Left renal pelvis (tissue), 4 donors: ENCODE measurements at places on chromosomes 6 and 20.

DNA sequence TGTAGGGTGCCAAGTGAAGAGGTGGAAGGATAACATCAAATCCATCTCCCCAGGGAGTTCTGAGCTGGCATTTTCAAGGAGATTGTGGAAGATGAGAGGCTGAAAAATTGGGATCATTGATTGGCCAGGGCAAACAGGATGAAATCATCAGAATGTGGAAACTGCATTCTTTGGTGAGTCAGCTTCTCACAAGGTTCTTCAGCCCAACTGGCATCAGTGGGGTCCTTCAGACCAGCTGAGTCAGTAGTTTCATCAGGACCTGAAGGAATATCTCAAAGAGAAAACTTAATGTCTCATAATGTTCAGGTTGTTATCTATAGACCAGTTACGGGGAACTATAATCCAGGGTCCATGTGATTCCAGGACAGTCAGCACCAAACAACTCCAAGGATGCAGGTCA is 195.8 kb downstream of the HAO1 start:
- DNase-seq, result no peak

DNA sequence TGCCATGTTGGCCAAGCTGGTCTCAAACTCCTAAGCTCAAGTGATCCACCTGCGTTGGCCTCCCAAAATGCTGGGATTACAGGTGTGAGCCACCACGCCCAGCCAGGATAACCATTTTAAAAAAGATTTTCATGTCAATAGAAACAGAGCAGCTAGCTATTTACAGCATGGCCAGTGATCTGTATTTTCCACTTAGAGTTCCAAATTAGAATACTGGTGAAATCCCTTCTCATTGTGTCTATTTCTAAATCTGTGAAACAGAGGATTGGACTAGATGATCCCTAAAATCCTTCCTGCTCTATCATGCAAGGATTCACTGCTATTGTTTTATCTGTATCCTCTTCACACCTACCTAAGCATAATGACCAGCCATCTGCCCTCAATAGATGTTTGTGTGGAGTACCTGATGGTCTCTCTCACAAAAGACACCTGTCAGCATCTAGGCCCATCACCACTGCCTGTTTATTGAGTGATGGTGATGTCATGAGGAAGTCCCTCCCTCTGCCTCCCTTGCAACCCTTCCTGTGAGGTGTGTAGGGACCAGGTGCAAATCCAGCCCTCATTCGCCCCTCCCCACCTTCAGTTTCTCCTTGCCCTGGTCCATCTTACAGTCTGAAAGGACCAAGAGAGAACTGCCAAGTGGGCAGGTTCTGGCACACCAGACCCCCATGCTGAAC is 26.5 kb upstream of the SMIM29 start:
- DNase-seq, result no peak

- no peak for DNase-seq
Measured at GRCh38 chr6:43489277-43490072, 12.1 kb downstream of the TJAP1 start.

DNA sequence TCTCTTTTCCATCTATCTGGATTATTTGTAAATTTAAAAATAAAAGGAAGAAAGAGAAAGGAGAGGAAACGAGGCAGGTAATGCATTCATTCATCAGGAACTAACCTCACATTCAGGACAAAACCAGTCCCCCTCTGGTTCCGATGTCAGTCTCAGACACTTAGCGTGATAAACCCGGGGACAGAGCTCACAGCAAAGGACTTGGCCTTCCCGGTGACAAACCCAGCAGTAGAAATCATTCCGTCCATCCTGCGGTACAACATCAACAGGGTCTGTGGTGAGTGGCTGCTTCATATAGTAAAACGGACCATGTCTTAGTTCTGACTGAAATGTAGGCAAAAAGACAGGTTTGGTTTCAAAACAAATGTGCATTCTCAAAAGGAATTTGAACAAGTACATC is 57.9 kb downstream of the ZMYND8 start:
- DNase-seq, result no peak

GRCh38 chr6:91149956-91150705 is 563.3 kb upstream of the MAP3K7 start:
- no peak for DNase-seq

DNA sequence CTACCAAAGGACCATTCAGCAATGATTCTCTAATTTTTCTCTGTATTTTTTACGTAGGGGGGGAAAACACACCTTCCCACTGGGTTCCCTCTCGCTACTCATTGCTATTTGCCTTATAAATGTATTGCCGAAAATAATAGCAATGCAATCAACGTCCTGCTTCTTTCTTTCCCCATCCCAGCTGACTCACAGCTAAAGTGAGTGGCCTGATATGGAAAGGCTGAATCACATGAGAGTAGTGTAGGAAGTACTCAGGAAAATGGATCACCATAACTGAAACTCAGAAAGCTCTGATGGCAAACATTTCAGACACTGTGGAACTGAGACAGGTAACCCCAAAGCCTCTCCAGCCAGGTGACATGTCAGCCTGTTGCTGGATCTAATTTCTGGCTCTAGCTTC is 49.3 kb upstream of the SRPK1 start:
- no peak for DNase-seq

DNA sequence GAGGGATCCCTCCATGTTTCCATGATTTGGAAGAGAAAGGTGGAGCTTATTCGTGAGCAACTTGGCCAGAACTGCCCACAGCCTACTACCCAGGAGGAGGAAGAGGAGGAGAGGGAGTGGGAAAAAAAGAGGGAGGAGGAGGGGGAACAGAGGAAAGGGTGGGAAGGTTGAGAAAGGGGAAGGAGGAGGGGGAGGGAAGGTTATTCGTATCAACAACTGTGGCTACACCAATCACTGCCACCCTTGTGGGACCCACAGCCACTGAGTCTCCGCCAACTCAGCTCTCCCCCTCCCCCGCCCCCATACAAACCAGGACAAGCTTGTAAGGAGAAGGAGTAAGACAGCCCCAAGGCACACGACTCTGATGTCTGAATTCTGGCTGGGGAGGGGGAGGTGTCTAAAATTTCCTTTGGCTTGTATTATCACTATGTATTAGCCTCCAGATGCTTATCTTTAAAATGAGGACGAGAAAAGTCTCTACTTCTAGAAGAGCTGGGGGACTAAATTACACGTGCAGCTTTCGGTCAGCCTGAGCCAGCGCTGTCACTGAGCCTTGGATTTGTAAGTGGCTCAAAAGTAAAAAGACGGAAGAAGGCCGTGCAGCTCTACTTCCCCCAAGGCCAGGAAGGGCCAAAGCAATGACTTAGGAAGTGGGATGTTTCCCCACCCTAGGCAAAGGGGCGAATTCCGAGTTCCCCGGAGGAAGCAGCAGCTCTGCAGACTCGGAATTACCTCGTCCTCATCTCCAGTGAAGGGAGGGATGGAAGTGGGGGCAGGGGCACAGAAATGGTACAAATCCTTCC is 1.0 kb downstream of the FKBP1A start:
- DNase-seq, result no peak
